ENCODE measurements at places on chromosomes 4 and X. TPM values are rescaled to one million over a fixed set of nuclear protein-coding genes. Genes with fewer than 3 reads are reported as not detected.

DNA sequence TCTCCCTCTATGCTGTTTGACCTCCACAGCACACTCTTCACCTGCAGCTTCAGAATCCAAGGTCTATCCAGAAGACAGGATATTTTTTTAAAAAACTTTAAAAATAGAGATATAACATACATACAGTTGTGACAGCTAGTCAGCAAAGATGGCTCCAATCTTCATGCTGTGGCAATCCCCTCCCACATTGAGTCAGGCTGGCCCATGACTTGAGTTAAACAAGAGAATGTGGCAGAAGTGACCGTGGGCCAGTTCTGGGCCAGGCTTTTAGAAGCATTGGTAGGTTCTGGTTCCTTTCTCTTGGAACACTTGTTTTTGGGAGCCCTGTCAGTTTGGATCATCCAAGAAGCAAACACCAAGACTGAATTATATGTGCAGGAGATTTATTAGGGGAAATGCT, 36.1 kb upstream of the REPS2 start:
- no peaks in the 10 kb centered on the region for H3K36me3 ChIP-seq
- H3K4me1 ChIP-seq, result no peaks in the 10 kb centered on the region

- H3K4me1 ChIP-seq, result peaks cover 12% of the 10 kb centered on the region
- H3K27ac ChIP-seq, result no peak overlapping the region
- DNase-seq, result no peak
- H3K36me3 ChIP-seq, result no peaks in the 10 kb centered on the region
Measured at GRCh38 chrX:45696736-45697135, 496.1 kb upstream of the DIPK2B start.

STATH gene
- total RNA-seq, result not detected

ZCCHC13 gene
- total RNA-seq, result not detected

TEC gene
- total RNA-seq, result 4.2 TPM

ZNF595 gene
- 5.6 TPM for total RNA-seq

AMBN gene
- not detected for total RNA-seq

DNA sequence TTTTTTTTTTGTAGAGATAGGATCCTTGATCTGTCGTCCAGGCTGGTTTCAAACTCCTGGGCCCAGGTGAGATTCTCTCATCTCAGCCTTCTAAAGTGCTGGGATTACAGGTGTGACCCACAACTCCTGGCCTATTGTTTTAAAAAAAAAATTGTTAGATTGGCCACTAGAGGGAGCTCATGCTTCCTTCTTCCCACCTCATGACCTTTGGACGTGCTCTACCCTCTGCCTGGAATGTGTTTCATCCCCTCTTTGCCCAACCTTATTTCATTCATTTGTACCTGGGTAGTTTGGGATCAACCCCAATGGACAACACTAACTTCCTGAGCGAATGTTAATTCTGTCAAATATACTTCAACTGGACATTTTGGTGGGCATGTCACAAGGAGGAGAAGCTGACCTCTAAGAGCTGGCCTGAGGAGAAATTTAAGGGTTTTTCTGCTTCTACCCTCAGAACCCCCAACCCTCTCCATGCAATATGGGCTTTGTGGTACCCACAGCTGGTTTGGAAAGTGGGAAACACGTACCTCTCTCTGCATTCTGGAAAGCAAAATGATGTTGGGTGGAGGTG, 6.4 kb downstream of the PPEF2 start:
- H3K27ac ChIP-seq, result no peak overlapping the region
- H3K4me3 ChIP-seq, result no peak overlapping the region
- no peaks in the 10 kb centered on the region for H3K4me1 ChIP-seq
- no peaks in the 10 kb centered on the region for H3K36me3 ChIP-seq
- peak; percentile 8 for DNase-seq
- H3K27me3 ChIP-seq, result peaks cover 2% of the 10 kb centered on the region

CAPN6 gene
- not detected for total RNA-seq

GRCh38 chr4:39641451-39641850, 2.8 kb upstream of the SMIM14 start:
- no peak for DNase-seq
- no peaks in the 10 kb centered on the region for H3K27me3 ChIP-seq
- H3K36me3 ChIP-seq, result no peaks in the 10 kb centered on the region
- H3K4me3 ChIP-seq, result no peak overlapping the region

GRCh38 chr4:40180356-40180755, 16.5 kb upstream of the RHOH start:
- H3K4me1 ChIP-seq, result peaks cover 34% of the 10 kb centered on the region
- no peaks in the 10 kb centered on the region for H3K36me3 ChIP-seq
- H3K27me3 ChIP-seq, result no peaks in the 10 kb centered on the region
- no peak for DNase-seq

GRCh38 chrX:70096052-70096451, 33.8 kb downstream of the OTUD6A start:
- H3K4me1 ChIP-seq, result no peaks in the 10 kb centered on the region
- peaks cover 3% of the 10 kb centered on the region for H3K27me3 ChIP-seq
- no peak for DNase-seq

PDGFC gene
- not detected for total RNA-seq

DNA sequence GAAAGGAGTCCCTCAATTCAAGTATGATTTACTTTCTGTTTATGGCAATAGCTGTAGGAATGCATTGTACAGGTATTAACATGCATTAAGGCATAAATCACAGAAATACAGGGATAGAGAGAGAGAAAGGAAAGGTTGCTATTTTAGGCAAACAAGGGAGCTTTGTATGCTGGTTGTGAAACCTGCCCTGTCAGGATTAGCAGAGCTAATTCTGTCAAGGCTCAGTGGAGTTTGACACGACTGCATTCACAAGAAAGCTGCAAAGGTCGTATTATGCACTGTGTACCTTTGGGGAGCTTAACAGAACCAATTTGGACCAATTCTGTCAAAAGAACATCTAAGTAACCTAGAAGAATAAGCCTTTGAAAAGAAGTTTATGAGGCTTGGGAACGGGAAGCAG, 239.3 kb downstream of the GRIA2 start:
- no peaks in the 10 kb centered on the region for H3K4me1 ChIP-seq
- H3K27ac ChIP-seq, result no peak overlapping the region
- no peak overlapping the region for H3K4me3 ChIP-seq
- DNase-seq, result no peak
- no peaks in the 10 kb centered on the region for H3K36me3 ChIP-seq
- no peaks in the 10 kb centered on the region for H3K27me3 ChIP-seq

GRCh38 chr4:73780834-73781233, 40.5 kb downstream of the CXCL8 start:
- H3K27me3 ChIP-seq, result no peaks in the 10 kb centered on the region
- H3K4me1 ChIP-seq, result no peaks in the 10 kb centered on the region
- H3K36me3 ChIP-seq, result no peaks in the 10 kb centered on the region

DNA sequence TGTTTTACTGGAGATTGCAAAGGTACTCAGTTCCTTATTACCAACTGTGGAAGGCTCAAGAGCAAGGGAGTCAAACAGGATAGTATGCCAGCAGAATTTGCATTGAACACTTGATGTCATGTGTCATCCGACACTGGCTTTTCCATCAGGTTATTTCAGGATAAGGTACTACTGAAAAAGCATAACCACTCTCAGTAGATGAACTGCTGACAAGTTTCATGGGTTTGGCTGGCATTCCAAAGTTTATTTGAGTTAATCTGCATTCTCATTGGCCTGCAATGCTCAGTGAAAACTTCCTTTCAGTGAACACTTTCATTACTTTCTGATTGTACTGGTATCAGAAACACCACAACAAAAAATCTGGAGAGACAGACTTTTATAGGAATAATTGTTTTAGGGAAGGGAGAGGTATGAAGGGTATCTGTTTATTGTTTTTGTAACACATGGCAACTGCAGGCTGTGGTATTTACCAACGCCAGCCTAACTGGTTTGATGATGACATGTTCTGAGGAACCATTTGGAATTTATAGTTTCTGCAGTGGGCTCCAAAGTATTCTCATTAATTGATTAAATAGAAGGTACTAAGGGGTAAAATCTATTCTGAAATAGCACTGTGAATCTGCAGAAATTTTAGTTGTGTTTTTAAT, 345.7 kb upstream of the NR3C2 start:
- no peak overlapping the region for H3K4me3 ChIP-seq
- no peak overlapping the region for H3K27ac ChIP-seq
- no peak for DNase-seq
- H3K27me3 ChIP-seq, result no peaks in the 10 kb centered on the region
- H3K36me3 ChIP-seq, result no peaks in the 10 kb centered on the region

PABPC4L gene
- total RNA-seq, result not detected

MAGEA11 gene
- total RNA-seq, result not detected

- H3K27me3 ChIP-seq, result no peaks in the 10 kb centered on the region
- no peaks in the 10 kb centered on the region for H3K36me3 ChIP-seq
- no peak overlapping the region for H3K4me3 ChIP-seq
- no peak for DNase-seq
- no peak overlapping the region for H3K27ac ChIP-seq
Measured at GRCh38 chr4:93786149-93786548, 42.4 kb upstream of the ATOH1 start.

- H3K4me3 ChIP-seq, result no peak overlapping the region
- no peak overlapping the region for H3K27ac ChIP-seq
- H3K4me1 ChIP-seq, result peaks cover 15% of the 10 kb centered on the region
- no peak for DNase-seq
- no peaks in the 10 kb centered on the region for H3K27me3 ChIP-seq
Measured at GRCh38 chr4:13409324-13409723, 74.8 kb downstream of the RAB28 start.

- peaks cover 18% of the 10 kb centered on the region for H3K36me3 ChIP-seq
- no peaks in the 10 kb centered on the region for H3K27me3 ChIP-seq
- peak overlapping the region; percentile 22 for H3K27ac ChIP-seq
- H3K4me3 ChIP-seq, result no peak overlapping the region
Measured at GRCh38 chr4:150769845-150770244, 187.9 kb downstream of the MAB21L2 start.

P2RY8 gene
- total RNA-seq, result 27.5 TPM

DNA sequence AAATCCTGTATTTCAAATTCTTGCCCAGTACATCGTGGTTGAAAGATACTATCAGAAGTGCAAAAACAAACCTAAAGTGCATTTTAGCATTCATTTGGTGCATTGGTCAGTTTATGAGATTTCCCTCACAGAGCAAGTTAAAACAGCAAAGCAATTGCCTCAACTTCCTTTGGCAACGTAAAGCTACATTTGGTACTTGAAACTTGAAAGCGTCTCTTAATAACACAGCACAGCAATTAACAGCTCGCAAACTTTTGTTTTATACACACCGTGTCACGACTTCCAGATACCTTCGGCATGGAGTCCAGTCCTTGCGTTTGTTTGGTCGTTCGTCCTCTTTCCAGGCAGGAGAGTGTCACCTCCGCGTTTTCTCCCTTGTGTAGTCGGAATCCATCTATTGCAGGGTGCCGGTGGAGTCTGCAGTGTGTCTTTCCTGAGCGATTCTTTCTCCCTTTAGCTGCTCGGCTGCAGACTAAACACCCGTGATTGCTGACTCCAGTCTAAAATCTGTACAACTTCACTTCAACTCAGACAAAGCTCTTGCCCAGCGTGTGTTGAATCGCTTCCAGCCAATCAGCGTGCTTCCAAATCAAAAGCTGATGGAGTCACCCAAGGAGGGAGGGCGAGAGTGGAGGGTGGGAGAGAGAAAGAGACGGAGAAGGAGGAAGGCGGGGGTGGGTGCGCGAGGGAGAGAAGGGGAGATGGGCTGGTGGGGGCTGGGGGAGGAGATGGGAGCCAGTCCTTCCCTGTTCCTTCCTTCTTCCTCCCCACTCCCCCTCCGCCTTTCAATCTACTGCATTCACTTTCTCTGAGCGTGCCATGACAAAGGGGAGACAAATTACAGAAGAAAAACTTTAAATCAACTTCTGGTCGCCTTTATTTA, at the start of gene PCDH18:
TSS of gene PCDH18 (minus strand) at position 509 of the 883 bp plus-strand sequence. CDS start at position 103, 406 bp downstream.
- H3K36me3 ChIP-seq, result no peaks in the 10 kb centered on the region
- no peaks in the 10 kb centered on the region for H3K27me3 ChIP-seq
- peak; percentile 1 for DNase-seq
- no peaks in the 10 kb centered on the region for H3K4me1 ChIP-seq
- no peak within 1 kb of the TSS for H3K4me3 ChIP-seq

DNA sequence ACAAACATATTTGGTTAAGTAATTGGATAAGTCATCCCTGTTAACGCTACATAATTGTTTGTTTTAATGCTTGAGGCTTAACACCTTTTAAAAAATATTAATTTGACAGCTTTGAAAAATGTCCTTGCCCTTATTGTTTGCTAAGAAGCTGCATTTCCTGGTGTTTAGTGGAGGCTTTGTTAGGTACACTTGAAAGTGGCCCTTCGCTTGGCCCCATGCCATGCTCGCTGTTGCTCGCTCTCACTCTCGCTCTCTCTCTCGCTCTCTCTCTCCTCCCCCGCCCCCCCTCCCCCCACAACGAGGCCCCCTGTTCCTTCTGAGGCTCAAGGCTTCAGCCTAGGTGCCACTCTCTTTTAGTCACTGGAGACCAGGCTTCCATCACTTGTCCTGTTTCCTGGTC, 139.6 kb downstream of the DCLK2 start:
- H3K4me3 ChIP-seq, result no peak overlapping the region
- no peak overlapping the region for H3K27ac ChIP-seq
- H3K27me3 ChIP-seq, result peaks cover 1% of the 10 kb centered on the region
- DNase-seq, result no peak

- no peak overlapping the region for H3K27ac ChIP-seq
- no peaks in the 10 kb centered on the region for H3K36me3 ChIP-seq
- DNase-seq, result no peak
- no peaks in the 10 kb centered on the region for H3K4me1 ChIP-seq
- no peaks in the 10 kb centered on the region for H3K27me3 ChIP-seq
- no peak overlapping the region for H3K4me3 ChIP-seq
Measured at GRCh38 chr4:43330288-43330687, 437.8 kb downstream of the GRXCR1 start.

DNA sequence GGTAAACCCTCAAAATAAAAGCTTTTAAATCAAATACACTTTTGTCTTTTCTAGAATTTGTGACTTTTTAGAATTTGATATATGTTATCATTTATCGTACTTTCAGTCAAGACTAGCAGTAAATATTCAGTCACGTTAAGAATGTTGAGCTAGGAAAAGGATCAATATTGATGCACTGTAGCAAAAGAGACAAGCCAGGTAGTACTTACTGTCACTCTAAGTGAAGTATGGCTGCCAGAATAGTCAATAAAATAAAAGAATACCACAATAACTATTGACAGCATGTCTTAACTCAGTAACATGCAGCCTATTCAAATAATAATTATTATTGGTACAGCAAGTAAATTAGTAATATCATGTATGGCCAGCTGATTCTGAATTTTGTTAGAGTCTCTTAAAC, 43.6 kb upstream of the GPRIN3 start:
- no peaks in the 10 kb centered on the region for H3K27me3 ChIP-seq
- no peak for DNase-seq
- H3K27ac ChIP-seq, result no peak overlapping the region
- no peak overlapping the region for H3K4me3 ChIP-seq
- H3K36me3 ChIP-seq, result no peaks in the 10 kb centered on the region

GRCh38 chr4:6446130-6446482, 26.3 kb downstream of the PPP2R2C start:
- DNase-seq, result no peak
- H3K27ac ChIP-seq, result no peak overlapping the region
- H3K4me3 ChIP-seq, result no peak overlapping the region

GRCh38 chrX:137198040-137198439, 164.2 kb upstream of the GPR101 start:
- no peak overlapping the region for H3K4me3 ChIP-seq

DNA sequence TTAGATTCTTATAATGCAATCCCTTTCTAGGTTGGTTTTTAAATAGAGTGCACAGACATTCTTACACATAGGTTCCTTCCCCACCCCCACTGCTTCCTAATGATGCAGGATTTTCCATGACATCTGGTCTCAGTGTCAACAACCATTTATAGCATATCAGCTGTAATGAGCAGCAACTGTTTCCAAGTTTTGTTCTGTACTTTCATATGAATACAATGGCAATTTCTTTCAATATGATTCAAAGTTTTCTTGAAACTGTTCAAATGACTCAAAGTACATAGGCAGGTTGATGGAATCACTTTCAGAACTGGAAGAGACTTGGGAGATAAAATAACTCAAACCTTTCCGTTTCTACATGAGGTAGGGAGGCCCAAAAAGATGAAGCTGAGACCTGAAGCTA, 220.7 kb downstream of the CAMK2D start:
- peaks cover 26% of the 10 kb centered on the region for H3K4me1 ChIP-seq
- DNase-seq, result peak; percentile 77
- no peaks in the 10 kb centered on the region for H3K27me3 ChIP-seq
- peak overlapping the region; percentile 44 for H3K27ac ChIP-seq
- no peak overlapping the region for H3K4me3 ChIP-seq

VCX3A gene
- not detected for total RNA-seq
